RCC 7860 (cell line): ENCODE measurements at places on chromosomes 12 and 14.

DNA sequence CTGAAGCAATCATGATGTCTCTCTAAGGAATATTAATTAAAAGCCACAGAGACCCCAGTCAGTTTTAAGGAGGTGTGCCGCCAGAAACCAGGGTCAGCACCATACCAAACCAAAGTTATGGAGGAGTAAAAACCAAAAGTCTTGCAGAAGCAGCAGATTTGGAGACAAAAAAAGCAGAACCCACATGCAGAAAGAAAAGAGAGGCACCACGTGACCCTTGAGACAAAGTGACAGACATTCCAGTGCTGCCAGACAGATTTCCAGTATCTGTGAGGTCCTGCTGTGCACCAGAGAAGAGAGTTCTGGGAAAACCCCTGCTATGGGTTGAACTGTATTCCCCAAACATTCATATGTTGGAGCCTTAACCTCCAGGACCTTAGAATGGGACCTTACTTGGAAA is 59.7 kb downstream of the CAPZA3 start:
- DNase-seq = no peak

DNA sequence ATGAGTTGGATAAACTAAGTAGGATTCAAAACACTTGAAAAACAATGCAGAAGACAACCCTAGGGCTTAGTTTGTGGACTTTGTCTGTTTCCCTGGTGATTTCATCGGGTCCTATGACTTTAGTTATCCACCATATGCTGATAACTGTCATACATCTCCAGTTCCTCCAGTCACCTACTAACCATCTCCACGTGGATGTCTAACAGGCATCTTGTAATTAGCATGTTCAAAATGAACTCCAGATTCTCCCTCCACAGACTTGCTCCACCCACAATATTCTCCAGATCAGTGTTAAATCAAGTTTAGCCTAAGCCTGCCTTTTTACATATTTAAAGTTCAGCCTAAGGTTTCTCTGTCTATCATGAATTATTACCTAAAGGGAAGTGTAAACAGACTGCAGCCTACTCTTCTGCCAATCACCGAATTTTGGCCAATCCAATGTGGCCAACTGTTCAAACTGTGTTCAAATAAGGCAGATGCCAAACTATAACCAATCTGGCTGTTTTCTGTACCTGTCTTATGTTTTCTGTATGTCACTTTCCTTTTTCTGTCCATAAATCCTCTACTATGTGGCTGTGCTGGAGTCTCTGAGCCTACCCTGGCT is 87.1 kb downstream of the PAX9 start:
- DNase-seq = no peak

- DNase-seq = no peak
These were observed 46.0 kb upstream of the BMP4 start for GRCh38 chr14:54002653-54003052.

GRCh38 chr12:16796168-16796567 is 190.2 kb upstream of the LMO3 start:
- no peak for DNase-seq

DNA sequence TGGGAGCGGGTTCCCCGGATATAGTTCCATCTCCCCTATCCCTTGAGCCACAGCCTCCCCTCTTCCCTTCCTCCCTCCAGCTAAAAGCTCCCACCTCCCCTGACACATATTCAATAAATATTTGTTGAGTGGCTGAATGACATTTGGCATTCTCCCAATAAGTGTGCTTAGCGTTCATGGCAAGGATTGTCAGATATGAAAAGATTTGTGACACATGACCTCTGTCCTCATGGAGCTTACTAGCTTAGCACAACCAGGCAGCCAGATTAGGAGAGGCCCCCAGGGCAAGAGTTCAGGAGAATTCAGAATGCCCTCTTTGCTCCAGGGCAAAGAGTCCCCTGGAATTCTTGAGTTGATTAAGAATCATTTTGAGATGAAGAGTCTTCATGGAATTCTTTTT is 22.5 kb upstream of the SLC6A12 start:
- no peak for DNase-seq

DNA sequence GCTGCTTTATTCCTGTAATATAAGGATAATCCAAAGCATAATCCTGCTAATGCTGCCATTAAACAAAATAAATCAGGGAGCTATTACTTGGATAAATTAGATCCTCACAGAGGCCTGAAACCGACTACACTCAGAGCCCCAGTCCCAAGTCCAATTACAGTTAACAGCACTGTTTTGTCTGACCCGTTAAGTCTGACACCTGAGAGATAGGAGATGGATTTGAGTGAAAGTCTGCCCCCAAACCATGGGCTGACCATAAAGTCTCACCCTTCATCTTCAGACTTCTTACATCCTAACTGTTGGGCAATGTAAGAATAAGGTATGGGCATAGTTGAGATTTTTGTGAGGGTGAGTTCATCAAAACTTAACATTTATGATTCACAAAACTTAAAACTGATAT is 181.7 kb downstream of the PLCZ1 start:
- DNase-seq = no peak

GRCh38 chr14:67749341-67750084 is 47.8 kb downstream of the RDH12 start:
- no peak for DNase-seq

GRCh38 chr12:45203767-45204166 is 12.1 kb upstream of the ANO6 start:
- no peak for DNase-seq

DNA sequence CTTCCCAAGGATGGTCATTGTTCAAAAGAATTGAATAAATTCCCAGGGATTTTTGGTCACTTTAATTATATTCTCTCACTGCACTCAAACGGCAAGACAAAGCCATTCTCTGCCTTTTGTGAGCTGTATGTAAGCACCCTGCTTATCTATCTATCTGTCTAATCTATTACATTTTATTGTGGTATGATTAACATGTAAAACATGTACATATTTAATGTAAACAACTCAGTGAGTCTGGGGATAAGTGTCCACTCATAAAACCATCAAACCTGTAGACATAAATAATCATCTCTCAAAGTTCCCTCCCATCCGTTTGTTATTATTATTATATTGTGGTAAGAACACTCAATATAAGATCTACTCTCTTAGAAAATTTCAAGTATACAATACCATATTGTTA is 167.1 kb downstream of the CAND1 start:
- no peak for DNase-seq

GRCh38 chr12:873954-874353 is 75.5 kb downstream of the RAD52 start:
- no peak for DNase-seq

DNA sequence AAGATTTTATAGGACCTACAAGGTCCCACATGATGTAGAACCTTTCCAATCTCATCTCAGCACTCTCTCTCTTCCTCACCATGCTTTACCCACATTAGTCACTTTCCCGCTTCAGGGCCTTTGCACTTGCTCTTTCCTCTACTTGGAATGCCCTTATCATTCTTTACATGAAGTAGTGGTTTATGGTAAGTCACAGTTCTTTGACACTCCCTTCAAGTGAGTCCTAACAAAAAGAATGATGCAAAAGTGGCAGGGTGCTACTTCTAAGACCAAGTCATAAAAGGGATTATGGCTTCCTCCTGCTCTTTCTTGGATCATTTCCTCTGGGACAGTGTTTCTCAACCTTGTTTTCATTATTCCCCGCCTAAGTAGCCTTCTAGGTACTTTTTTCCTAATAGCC is 13.1 kb downstream of the TMBIM4 start:
- DNase-seq = no peak

DNA sequence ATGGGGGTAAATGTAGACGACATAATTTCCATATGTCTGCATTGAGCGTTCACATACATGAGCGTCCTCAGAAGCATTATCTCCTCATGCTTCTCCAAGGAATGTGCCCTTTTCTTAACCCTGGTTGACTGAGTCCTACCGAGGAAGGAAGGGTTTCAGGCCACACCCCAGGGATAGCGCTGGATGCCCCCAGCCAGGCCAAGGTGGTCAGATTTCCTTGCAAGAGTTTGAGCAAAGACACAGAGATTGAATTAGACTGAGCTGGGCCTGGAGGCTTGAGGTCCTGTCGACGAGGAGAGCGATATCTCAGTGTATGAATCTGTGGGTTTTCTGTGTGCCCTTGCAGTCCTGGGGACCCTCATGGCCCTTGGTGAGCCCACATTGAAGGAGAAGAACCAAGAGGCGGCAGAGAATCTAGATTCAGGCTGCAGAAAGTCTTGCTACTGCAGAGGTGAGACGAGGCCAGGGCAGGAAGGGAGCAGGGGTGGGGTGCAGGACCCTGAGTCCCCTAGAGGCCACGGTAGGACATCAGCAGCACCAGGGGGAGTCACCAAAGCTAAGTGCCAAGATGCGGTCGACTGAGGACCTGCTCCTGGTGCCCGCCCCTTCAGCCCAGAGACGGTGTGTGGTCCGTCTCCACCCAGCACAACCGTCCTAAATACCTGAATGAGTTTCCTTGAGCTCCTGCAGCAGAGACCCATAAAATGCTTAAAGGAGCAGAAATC is 94.7 kb upstream of the DIO3 start:
- DNase-seq = no peak

- no peak for DNase-seq
These were observed 135.3 kb downstream of the PRKCH start for GRCh38 chr14:61456720-61457119.

DNA sequence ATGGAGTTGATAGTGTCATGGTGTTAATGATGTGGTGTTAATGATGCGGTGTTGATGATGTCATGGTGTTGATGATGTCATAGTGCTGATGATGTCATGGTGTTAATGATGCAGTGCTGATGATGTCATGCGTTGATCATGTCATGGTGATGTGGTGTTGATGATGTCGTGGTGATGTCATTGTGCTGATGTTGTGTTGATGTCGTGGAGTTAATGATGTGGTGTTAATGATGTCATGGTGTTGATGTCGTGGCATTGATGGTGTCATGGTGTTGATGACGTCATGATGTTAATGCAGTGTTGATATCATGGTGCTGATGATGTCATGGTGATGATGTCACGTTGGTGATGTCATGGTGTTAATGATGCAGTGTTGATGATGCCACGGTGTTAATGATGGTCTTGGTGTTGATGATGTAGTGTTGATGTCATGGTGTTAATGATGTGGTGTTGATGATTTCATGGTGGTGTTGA is 49.1 kb upstream of the RIMBP2 start:
- no peak for DNase-seq

DNA sequence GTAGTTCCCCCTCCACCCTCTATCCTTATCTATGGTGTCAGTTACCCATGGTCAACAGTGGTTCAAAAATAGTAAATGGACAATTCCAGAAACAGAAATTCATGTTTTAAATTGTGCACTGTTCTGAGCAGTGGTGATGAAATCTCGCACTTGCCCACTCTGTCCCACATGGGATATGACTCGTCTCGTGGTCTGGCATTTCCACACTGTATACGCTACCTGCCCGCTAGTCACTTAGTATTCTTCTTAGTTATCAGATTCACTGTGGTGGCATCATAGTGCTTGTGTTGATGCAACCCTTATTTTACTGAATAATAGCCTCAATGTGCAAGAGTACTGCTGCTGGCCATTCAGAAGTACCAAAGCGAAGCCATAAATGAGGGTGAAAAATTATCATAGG is 507.0 kb downstream of the SNAPC1 start:
- DNase-seq = no peak

DNA sequence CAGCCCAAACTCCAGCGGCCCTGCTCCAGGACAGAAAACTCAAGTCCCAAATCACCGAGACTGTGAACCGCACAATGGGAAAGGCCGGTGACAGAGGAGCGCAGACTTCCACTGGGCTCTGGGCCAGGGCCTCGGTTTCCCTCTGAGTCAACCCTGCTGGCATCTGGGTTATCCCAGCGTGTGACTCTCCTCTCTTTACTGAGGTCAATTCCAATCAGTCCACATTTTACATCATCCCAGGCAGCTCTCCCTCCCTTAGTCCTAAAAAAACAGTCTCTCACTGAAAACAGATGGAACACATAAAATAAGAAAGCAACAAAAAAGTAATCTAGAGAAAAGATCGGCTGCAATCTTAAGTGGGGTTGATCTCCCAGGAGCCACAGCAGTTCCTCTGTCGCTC is 36.9 kb downstream of the ITPK1 start:
- DNase-seq = no peak
